ENCODE measurements at places on chromosomes 2 and 18.

DNA sequence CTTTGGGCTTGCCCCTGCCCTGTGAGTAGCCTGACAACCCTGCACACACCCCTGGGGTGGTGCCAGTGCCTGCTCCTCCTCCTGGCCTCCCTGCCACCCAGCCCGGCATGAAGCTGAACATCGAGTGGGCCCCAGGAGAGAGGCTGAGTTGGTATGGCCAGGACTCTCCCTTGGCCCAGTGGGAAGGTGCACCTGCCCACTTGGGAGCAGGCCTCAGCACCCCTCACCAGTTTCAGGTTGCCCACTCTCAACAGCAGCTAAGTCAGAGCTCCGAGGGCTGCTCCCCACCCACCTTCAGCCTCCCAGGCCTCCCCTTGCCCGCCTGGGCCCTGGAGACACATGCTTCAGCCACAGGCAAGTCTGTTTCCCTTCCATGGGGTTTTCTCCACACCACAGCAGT, 203.1 kb downstream of the KLHL29 start:
- DNase-seq: peak; percentile 76

DNA sequence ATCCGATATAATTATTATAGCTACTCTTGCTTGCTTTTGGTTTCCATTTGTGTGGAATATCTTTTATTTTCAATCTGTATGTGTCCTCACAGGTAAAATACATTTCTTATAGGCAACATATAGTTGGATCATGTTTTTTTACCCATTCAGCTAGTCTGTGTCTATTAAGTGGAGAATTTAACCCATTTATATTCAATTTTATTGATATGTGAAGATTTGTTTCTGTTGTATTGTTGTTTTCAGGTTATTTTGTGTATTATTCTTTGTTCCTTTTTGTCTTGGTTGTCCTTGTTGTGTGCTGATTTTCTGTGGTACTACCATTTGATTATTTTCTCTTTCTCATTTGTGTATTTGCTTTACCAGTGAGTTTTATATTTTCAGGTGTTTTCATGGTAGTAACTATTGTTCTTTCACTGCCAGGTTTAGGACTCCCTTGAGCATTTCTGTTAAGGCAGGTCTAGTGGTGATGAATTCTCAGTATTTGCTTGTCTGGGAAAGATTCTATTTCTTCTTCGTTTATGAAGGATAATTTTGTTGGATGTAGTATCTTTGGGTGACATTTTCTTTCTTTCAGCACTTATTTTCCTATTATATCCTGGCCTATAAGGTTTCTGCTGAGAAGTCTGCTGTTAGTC, 95.4 kb downstream of the ANKRD12 start:
- DNase-seq: no peak

DNA sequence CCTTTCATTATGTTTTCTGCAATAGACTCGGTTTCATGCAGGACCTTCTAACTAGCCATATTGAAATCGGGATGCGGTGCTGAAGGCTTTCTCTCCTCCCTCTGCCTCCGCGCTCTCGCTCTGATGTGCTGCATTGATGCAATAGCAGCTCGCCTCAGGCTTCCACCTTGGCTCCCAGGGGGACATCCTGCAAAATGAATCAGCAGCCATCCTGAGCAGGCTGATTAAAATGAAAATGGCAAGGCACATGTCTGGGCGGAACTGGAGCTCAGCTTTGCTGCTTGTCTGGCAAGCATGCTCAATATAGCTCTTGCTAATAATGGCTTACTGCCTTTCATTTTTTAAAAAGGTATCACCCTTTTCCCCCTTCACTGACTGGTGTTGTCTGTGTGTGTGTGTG, 806 bp upstream of the MYT1L start:
- no peak for DNase-seq

- DNase-seq: no peak
These were observed 400.1 kb downstream of the CCDC85A start for GRCh38 chr2:56583796-56584315.

DNA sequence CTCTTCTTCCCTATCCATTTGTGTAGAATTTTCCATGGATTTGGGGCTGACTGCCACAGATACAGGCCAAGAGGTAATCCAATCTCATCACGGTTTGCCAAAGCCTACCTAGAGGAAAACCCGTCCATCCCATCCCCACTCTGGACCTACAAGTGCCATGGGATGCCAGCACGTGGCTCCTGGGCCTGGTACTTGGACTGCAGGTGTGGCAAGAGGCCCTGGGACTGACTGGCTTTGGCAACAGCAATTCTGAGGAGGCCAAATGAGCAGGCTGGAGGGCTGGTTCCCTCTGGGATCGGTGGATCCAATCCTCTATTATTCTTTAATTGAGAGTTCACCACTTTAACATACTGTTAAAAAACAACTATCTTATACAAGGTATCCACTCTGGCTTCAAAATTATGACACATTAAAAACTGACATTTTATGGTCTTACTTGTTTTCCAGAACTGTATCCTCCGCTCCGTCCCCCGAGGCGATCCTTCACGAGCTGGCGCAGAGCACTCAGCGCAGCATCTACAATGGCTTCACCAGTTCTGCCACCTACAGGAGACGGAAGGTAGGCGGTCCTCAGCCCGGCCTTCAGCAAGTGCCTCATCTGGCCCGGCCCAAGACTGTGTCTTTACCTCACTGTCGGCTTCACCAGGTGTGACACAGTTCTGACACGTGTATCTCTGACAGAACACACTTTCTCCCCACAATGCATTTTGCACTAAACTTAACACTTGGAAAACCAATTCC, 19.8 kb downstream of the PDIA6 start:
- DNase-seq: no peak

- DNase-seq: peak; percentile 91
These were observed 26.6 kb upstream of the MAP3K20 start for GRCh38 chr2:173048897-173049661.

DNA sequence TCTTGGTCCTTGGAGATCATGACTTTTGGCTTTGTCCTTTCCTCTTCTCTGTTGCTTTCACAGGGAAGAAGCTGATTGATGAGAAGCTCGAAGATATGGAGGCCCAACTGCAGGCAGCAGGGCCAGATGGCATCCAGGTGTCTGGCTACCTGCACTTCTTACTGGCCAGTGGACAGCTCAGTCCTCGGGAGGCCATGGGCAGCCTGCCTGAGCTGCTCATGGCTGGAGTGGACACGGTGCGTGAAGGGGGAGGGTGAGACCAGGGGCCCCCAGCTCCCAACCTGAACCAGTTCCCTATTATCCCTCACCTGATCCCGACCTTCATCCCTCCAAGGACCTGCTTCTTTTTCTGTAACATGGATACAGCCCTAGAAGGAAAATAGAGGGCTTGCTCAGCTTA, 18.7 kb downstream of the PRKAG3 start:
- DNase-seq: no peak

DNA sequence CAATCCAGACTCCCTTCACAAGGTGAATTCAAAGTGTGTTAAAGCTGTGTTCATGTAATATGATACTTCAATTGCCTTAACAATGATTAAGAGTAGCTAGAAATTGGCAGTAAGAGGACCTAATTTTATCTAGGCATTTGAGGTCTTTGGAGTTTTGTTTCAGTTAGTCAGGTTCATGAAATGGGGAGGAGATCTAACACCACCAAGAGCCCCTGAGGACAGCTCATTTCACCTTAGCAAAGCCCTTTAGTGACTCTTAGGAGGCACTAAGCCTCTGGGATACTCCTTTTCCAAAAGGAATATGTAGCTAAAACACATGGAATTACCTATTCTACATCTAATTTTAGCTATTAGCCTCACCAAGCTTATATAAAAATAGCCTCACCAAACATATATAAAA, 716.5 kb upstream of the RAB6C start:
- no peak for DNase-seq

DNA sequence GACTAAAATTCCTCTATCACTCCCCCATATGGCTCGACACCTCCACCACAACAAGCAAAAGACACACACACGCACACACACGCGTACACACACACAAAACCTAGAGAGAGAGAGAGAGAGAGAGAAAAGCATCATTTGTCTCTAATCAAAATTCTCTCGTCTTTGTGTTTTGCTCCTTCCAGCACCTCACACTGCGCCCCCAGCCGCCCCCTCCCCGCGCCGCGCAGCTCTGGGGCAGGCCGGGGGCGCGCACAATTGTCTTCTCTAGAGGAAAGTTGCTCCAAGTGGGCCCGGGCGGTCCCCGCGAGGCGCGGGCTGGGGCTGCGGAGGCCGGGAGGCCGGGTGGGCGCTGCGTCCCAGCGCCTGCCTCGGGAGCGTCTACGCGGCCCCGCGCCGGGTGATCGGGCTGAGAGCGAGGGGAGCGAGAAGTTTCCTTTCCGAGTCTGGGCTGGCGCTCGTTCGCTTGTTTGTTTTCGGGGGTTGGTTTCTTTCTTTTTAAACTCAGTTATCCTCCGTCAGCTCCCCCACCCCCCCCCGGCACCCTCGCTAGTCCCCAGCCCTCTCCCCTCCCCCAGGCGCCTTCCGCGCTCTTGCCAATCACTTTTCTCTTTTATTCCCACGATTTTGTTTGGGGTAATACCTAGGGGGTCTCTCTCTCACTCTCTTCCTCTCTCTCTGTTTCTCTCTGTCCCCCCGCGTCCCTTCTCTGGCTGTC, 4.1 kb downstream of the ZEB2 start:
- peak; percentile 89 for DNase-seq

DNA sequence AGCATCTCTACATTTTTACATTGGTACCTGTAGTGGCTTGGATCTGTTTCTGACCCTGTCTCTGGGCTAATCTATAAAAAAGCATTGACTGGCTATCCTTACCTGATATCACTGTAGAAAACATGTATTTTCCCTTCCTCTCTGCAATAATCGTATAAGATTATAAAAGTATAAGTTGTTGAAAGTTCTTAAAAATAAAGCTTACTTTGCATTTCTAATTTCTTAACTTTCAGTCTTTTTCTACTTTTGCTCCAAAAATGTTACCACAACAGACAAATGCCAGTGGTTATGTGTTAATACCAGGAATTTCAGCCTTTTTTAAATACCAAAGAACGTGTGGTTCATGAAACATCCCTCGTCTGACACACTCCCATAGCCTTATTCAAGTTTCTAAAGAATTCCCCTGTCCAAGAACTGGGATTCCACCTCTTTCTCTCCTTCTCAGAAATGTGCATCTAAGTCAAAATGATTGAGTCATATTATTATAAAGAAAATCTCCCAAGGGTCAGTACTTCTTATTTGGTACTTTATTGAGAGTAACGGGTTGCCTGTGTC, 28.5 kb upstream of the ACKR3 start:
- DNase-seq: no peak

DNA sequence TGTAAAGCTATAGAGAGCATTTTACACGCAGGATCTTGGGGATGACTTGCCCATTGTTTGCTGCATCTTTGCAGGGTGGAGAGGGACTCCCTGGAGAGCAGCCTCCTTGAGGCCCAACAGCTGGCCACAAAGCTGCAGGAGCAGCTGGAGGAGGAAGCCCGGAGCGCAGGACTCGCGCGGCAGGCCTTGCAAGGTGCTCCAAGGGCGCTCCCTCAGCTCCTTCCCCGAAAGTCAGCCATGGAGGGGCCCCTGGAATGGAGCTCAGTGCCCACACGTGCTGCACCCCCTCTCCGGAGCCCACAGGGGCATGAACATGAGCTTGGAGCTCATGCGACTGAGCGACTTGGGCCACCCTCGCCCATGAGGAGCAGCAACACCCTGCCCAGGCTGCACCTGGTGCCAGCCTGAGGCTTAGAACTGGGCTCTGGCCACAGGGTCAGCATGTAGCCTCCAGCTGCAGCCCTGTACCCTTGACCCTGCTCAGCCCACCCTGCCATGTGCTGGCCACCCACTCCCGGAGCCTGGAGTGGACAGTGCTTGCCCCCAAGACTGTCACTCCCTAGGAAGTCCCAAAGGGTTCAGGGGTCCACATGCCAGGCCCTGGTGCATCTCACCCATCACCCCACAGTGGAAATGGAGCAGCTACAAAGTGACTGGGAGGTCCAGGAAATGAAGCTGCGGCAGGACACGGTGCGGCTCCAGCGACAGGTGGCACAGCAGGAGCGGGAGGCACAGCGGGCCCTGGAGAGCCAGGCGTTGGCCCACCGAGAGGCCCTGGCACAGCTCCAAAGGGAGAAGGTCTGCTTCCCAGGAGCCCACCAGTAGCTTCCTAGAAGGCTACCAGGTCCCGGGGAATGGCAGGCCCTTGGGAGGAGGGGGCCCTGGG, 43.0 kb downstream of the CROCC2 start:
- no peak for DNase-seq

Measured in posterior vena cava (tissue), 2 donors.